Progenitor cell of endocrine pancreas (in vitro differentiated cells): ENCODE measurements at places on chromosomes 5 and 9.

DNA sequence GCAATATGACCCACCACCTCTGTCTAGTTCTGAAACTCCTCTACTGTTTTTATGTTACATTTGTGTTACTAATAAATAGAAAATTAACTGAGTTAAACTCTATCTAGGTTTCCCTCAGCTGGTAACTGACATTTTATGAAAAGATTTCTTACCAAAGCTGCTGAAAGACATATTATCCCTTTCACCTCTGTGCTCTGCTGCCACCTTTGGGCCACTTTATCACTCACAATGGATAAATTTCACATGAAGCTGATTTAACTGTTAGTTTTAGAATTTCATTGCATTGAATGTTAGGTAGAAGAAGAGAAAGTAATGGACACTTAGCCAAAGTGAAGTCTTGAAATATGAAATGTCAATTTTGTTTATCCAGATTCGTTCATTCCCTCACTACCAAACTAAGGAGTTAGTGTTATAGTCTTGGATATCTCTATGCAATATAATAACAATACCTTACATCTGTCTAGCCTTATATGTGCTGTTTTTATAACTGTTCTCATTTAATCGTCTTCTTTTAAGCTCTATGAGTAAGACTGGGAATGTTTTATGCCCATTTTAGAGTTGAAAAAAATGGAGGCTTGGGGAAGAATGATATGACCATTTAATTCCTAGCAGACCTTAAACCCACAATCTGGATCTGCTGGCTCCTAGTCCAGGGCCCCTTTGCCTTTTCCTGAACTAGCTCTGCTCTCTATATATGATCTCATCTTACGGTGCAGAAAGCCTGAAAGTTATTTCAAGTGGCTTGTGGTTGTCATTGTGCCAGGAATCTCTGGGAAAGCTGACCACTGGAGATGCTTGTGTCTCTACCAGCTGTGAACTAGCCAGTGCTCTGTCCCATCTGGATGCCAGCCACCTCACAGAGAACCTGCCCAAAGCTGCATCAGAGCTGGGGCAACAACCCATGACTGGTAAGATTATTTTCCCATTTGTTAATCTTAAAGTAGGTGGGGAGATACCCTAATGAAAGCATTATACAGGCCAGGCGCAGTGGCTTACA, 97.1 kb downstream of the GOLPH3 start:
- DNase-seq, result no peak

GRCh38 chr5:149681922-149682321, 48.2 kb upstream of the PPARGC1B start:
- DNase-seq, result no peak

GRCh38 chr9:15295761-15296405, 11.1 kb downstream of the TTC39B start:
- no peak for DNase-seq

DNA sequence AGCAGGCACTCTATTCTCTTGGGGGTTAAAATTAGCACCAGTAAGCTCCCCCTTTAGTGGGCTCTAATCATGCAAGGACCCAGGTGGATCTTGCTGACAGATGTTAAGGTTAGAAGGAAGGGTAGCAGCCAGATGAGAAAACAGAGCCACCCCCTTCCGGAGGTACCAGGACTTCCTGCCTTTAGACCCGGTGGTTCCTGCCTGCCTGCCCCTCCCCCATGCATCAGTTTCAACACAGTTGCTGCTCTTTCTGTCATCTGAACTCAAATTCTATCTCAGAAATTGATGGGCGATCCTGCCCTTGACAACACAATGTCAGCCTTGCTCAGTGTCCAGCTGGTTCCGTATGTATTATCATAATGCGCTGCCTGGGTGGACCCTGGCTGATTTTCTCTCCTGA, 287.3 kb downstream of the EBF1 start:
- no peak for DNase-seq

- DNase-seq, result no peak
Measured at GRCh38 chr9:117488659-117489058, 73.8 kb upstream of the ASTN2 start.

- DNase-seq, result no peak
Measured at GRCh38 chr5:44935262-44935661, 126.5 kb downstream of the MRPS30 start.

GRCh38 chr9:134895097-134895496, 14.5 kb downstream of the FCN2 start:
- no peak for DNase-seq

- DNase-seq, result no peak
Measured at GRCh38 chr5:35205186-35205585, 25.1 kb downstream of the PRLR start.

DNA sequence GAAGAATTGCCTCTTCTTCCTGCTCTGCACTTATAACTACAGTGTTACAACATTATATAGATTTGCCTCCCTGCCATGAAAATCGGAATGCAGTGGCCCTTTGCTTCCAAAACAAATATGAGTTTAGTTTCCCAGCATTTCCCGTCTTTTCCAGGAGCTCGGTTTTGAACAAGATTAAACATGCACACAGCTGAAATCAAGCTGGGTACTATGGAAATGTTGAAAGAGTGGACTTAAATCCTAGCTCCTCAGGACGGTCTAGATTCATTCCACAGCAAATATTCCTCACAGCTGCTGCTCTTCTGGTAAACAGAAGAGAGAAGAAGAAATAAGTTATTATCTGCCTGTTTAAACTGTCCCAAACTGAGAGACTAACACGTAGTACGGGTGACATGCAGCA, 161.4 kb downstream of the PIK3R1 start:
- no peak for DNase-seq

- DNase-seq, result no peak
Measured at GRCh38 chr5:32426440-32427151, 17.9 kb downstream of the ZFR start.

DNA sequence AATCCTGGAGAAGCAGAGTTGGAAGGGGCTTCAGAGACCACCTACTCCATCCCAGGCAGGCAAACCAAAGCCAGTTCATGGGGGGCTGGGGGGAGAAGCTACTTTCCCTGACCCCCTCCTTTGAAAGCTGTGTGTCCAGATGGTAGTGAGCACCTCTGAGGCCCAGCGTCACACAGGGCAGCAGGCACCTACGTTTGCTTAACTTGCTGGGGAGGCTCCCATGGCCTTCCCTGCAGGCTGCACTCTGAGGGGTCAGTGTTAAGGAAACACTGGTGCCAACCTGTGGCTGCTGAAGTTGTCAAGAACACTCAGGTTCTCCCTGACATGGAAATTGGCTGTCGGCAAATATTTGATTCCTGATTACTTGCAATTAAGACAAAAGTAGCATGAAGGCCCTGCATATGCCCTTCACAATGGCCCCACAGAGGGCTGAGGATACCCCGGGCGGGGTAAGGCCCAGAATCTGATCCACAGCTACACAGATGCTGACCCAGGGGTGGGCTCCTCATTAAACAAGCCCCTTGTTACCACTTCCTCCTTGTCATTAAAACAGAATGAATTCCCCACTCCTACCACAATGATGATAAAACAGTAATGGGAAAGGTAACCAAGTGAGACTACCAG, 208.5 kb downstream of the FSTL4 start:
- DNase-seq, result no peak
